ENCODE measurements at places on chromosomes 4 and X.

DNA sequence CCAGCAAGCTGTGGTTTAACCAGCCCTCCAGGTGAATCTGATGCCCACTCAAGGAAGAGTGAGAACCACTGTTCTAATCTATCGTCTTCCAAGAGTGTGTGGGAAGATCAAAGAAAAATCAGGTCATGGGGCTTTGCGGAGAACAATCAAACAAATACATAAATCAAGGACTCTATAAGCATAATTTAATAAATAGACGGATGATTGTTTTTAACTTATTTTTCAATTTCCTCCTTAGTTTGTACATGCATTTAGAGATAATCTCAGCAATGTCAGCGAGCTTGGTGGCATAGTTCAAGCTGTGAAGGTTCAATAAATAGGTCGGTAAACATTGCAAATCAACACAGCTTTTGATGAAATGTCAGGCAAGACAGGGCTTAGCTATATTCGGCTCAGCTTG, 84.9 kb downstream of the DMD start:
- DNase-seq: no peak

- DNase-seq: peak; percentile 23
Observed at GRCh38 chr4:6183740-6184139, 16.6 kb downstream of the JAKMIP1 start.

DNA sequence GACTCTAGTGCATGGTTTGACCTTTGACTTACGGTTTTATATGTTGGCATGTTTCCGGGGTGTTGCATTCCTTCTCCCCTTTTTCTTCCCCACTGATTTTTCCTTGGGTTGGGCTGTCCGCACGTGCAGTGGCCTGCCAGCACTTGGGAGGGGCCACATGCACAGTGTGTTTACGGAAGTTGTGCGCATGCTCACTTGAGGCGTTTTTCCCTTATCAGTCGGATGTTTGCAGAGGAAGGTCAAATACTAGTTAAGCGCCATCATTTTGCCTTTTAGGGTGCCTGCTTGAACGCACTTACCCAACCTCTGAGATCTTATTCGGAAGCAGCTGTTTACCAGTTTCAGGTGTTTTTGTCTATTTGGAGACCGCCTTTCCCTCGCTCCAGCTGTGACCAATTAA, 653.9 kb upstream of the AADAT start:
- DNase-seq: no peak

DNA sequence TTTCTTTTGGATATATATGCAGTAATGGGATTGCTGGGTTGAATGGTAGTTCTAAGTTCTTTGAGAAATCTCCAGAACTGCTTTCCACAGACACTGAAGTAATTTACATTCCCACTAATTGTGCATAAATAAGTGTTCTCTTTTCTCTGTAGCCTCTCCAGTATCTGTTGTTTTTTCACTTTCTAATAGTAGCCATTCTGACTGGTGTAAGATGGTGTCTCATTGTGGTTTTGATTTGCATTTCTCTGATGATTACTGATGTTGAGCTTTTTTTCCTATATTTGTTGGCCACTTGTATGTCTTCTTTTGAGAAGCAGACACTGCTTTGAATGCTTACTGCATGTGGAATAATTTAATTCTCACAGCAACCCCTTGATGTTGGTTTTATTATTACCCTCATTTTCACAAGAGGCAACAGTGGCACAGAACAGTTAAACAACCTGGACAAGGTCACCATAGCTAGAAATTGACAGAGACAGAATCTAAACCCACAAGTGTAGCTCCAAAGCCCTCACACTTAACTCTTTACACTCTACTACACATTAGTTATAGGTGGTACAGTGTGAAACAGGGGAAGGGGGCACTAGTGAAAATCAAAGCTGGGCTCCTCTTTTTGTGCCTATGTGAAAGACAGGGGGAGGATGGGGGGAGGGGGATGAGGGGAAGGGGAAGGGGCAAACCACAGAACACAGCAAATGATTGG, 96.1 kb downstream of the REELD1 start:
- DNase-seq: no peak

DNA sequence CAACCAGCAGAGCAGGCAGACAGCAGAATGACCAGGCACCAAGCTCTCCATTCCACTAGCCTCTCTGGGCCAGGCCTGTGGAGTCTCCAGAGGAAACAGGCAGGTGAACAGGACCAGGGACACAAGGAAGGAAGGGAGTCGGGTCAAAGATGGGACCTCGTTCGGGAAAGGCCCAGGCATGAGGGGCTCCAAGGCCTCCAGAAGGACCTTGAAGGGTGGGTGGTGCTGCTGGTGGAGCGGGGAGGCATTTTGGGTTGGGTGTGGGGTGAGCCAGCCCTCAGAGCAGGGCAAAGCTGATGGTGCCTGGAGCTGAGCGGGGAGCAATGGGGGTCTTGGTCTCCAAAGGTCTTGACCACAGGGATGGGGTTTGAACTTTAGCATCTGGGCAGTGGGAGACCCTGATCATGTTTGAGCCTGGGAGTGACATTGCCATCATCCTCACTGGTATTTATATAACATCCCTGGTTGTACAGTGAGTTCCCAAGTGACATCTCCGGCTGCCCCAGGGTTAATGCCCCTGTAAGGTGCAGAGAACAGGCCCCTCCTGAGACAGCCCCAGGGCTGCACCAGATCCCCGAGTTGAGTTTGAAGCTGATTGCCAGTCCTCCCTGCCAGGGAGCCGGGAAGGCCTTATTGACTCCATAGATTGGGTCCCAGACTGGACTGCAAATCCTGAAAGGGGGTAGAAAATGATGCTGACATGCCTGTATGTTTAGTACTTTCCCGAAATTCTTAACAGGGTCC, 52.7 kb downstream of the PSAPL1 start:
- DNase-seq: no peak

DNA sequence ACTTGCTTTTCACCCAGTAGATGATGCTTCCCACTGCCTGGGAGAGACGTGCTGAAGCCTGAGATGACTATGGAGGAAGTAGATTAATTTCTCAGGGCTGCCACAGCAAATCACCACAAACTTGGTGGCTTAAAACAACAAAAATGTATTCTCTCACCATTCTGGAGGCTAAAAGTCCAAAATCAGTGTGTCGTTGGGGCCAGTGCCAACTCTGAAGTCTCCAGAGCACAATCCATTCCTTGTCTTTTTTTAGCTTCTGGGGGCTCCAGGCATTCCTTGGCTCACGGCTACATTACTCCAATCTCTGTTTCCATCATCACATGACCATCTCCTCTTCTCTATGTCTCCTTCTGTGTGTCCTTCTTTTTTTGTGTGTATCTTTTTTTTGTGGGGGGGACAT, 105.8 kb upstream of the C1QTNF7 start:
- no peak for DNase-seq

- no peak for DNase-seq
Observed at GRCh38 chr4:152943672-152944071, 7.5 kb downstream of the FHDC1 start.

DNA sequence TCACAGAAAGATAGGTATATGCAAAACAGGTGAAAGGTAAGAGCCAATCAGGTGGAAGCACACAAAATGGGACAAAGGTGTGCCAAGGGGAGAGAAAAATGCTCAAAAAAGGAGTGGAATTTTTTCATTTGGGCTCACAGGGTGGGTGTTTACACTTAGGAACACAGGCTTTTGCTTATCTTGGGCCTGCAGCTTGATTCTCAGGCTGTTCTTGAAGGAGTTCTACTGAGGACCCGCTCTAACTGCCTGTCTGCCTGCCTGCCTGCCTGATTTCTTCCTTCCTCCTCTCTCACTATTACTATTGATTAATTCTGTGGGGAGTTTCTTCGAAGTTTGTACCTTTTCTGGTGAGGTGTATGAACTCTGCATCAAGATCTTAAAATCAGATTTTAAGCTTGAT, 120.3 kb upstream of the CTSO start:
- no peak for DNase-seq

- DNase-seq: no peak
Observed at GRCh38 chr4:115424852-115425251, 311.4 kb upstream of the NDST4 start.

DNA sequence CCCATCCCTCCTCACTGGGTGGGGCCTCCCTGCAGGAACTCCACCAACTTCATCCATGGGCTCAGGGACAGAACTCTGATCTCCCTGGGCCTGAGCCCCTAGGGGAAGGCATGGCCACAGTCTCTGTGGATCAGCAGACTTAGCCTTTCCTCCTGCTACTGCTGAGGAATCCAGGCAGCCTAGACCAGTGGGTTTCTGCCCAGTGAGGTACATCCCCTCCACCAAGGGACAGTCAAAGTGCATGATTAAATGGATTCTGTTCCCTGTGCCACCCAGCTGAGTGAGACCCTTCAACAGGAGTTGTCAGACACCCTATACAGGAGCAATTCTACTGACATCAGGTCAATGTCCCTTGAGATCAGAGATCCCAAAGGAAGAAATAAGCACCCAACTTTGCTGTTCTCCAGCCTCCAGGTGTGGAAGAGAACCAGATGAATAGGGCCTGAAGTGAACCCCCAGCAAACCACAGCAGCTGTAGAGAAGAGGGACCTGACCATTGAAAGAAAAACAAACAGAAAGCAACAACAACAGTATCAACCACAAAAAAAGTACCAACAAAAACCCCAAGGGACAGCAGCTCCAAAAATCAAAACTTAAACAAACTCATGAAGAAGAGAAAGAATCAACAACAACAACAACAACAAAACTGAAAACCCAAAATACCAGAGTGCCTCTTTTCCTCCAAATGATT, 84.8 kb downstream of the CHIC1 start:
- no peak for DNase-seq

GRCh38 chrX:31858915-31859314, 787.1 kb upstream of the FTHL17 start:
- no peak for DNase-seq

DNA sequence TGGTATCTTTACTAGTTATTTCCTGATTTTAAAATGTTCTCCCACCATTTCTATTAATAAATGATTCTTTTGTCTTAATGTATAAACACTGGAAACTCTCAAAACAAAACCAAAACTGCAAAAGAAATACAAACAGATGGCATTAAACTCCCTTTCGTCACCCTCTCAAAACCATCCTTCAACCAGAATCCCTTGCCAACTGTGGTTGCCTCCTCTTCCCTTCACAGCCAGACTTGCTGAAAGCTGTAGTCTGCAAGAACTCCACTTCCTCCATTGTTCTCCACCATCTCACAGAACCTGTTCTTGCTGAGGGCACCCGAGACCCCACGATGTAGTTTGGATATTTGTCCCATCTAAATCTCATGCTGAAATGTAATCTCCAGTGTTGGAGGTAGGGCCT, 96.5 kb downstream of the WWC2 start:
- no peak for DNase-seq

GRCh38 chr4:115841871-115842270, 728.5 kb upstream of the NDST4 start:
- DNase-seq: no peak

- no peak for DNase-seq
Observed at GRCh38 chr4:161555689-161556660, 607.8 kb downstream of the FSTL5 start.

DNA sequence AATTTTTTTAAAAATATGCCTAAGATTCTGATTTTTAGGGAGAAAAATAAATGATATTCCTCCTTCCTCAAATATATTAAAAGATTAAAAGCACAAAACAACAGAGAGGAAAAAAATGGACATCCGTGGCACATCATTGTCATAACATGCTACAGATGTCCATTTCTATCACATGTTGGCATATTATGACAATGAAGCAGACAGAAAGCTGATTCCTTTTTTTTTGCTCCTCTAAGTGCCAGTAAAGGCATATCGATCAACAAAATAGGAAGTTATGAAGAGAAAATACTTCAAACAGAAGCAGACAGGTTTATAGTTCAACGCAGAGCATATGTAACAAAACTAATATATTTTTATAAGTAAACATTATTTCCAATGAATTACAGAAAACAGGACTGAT, 11.2 kb downstream of the KLHL8 start:
- no peak for DNase-seq

DNA sequence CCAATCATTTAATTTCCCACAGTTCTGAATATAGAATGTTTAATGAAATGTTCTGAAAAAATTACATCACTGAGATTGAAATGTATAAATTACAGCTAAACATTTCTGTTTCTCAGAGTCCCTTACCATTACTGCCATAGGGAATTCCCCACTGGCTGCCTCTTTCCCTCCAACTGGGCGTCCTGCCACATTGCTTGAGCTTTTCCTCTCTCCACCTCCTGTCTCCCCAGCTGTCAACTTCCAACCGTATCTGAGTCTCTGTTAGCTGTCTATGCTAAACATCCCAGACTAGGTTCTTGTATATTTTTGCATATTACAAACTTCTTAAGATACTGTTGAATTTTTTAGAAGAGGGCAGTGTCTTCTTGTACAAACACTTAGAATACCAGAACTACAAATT, 407.3 kb upstream of the SLIT2 start:
- no peak for DNase-seq

DNA sequence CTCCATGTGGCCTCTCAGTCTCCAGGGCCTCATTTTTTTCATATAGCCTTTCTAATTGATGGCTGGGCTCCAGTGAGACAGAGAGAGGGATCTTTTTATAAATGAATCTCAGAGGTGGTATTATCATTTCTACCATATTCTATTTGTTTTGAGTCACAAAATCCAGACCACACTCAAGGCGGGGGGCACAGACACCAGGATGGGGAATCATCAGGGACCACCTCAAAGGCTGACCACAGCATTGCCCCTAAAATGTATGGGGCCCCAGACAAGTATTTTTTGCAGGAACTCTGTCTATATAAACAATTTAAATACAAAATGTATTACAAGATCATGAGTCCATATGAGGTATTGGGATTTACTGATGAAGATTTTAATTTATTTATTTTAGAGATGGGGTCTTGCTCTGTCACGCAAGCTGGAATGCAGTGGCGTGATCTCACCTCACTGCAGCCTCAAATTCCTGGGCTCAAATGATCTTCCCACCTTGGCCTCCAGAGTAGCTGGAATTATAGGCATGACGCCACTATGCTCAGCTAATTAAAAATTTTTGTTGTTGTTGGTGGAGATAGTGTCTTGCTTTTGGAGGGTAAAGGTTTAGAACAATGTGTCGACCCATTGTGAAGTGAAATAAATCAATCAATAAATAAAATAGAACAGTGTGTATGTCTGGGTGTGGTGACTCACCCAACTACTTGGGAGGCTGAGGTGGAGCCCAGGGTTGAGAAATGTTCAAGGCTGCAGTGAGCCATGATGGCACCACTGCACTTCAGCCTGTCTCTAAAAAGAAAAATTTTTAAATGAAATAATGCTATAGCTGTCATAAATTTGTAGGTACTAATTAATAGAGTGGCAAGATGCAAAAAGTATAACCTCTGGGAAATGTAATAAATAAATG, 29.4 kb downstream of the WDR13 start:
- DNase-seq: no peak

DNA sequence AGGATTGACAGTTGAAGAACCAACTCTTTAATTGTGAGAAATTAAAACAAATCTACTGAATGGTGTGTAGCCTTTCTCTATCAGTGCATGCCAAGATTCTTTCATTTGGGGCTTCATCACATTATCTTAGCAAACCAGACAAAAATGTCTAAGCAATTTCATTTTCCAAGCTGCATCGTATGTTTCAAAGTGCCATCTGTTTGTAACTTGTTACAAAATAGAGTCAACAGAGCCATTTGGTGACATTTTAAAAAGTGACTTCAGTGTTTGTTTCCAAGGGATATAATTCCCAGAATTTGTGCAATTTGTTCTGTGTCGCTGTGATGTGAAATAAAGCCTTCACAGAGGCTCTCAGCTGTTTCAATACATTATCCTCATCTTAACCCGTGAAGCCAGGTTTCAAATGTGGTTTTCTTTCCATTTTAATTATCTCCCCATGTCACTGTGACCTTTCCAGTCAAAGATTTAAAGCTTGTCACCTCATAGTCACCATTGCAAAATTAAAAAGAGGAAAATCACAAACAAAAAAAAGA, 46.0 kb upstream of the C1QTNF7 start:
- DNase-seq: no peak

All from naive thymus-derived CD8-positive, alpha-beta T cell (primary cell).